ENCODE measurements at places on chromosomes 6 and 20.

DNA sequence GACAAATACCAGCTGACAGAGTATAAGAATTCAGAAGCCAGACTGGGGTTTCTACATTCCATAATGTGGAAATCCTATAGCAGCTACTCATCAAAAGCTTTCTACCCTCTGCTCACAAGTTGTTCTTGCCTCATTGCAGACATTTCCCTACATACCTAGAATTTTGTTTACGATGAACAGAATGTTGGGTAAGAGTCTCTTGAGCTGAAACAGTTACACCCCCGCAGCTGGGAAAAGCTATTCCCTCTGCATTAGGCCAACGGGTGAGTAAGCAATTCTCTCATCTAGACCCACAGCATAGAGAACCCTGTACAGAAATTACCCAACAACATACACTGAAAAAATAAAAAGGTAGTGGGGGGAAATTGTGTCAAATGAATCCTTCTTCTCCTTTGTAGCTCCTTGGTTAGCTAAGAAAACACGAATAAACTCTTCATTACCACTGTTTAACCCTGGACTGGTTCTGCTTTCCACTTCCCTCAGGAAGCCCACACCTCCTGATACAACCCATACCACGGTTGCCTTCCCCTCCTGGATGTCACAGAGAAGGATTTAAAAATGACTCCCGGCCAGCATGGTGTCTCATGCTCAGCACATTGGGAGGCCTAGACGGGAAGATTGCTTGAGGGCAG lies 215.0 kb upstream of the SHLD1 start:
- no peak for DNase-seq

DNA sequence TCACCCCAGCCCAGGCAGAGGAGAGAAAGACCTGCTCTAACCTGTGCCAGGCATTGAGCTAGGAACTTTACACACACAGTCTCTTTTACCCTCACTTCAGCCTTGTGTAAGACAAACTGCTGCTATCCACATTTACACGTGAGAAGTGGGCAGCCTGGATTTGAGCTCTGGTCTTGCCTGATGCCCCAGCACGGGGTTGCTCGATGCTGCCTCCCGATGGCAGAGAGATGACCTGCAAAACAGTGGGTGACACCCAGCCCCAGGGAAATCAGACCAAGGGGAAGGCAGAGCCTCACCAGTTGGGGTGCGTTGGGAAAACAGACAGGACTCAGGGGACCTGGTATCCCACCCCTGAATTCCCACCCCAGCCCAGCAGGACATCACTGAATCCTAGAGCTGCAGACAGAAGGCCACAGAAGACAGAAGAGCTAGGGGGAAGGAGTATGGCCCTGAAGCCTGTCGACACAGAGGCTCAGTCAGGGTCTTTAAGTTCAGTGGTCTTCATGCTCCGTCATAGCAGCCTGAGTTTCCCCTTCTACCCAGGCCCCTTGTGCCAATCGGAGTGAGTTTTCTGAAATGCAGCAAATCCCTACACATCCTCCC lies 990 bp downstream of the BPI start:
- peak; percentile 37 for DNase-seq

DNA sequence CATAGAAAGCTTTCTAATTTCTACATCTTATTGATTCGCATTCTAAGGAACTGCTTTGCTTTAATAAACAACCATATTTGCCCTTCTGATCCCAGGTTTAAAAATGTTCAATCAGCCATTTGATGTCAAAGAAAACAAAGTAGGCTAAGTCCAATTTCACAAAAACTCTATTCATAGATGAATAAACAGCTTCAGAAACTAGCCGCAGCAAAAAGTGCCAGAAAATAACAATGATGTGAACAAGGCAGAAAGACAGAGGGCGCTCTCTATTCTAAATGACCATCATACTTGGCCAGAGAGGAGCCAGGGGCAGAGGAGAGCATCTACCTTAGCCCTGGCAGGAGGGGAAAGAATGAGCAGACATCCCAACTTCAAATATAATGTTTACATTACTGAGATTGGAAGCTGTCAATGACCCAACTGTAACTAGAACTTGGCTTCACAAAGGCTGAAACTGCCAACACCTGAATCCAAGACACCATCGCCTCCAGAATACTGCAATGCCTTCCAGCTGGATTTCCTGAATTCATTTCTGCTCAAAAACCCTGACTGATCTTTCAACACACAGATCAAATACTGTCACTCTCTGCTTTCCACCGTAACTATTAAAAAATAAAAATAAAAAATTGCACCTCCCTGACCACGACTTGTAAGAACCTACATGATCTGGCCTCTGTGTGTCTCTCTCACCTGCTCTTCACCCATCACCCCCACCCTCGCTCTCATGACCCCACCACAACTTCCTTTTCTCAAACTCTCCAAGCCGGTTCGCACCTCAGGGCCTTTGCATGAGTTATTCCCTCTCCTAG lies 9.5 kb downstream of the CNKSR3 start:
- no peak for DNase-seq

- DNase-seq: peak; percentile 21
Measured at GRCh38 chr6:12049165-12049564, 37.1 kb downstream of the HIVEP1 start.

DNA sequence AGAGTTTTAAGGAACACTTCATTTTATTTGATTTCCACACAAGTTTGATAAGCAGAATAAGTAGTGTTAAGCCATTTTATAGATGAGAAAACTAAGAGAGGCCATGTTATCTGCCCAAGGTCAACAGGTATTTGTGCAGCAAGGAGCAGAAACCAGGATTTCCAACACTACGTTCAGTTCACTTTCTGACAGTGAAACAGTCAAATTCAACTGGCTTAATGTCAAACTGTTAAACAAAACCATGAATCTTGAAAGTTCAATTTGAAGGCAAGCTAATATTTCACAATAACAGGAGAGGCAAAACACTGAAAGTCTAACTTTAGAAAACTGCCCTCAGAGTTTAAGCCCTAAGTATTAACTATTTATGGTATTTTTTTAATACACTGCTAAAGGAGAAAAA lies 32.6 kb downstream of the DTNBP1 start:
- DNase-seq: no peak

DNA sequence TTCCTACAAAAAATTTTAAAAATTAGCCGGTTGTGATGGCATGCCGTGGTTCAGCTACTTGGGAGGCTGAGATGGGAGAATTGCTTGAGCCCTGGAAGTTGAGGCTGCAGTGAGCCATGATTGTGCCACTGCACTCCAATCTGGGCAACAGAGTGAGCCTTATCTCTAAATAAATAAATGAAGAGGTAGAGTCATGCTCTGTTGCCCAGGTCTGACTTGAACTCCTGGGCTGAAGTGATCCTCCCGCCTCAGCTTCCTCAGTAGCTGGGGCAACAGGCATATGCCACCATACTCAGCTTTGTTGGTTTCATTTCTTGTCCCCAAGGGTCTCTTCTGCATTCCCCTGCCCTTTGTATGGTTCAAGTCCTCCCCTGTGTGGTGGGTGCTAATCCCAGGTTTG lies 17.0 kb downstream of the HSPA1B start:
- DNase-seq: no peak

DNA sequence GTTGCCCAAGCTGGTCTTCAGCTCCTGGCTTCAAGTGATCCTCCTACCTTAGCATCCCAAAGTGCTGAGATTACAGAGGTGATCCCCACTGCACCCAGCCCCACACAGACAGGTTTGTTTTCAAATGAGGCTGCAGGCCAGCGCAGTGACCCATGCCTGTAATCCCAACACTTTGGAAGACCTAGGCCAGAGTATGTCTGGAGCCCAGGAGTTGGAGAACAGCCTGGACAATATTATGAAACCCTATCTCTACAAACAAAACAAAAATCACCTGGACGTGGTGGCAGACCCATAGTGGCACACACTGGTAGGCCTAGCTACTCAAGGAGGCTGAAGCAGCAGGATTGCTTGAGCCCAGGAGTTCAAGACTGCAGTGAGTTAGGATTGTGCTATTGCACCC lies 8.0 kb upstream of the HMGN4 start:
- no peak for DNase-seq

GRCh38 chr20:15523400-15523799 lies 1049.8 kb downstream of the KIF16B start:
- no peak for DNase-seq

DNA sequence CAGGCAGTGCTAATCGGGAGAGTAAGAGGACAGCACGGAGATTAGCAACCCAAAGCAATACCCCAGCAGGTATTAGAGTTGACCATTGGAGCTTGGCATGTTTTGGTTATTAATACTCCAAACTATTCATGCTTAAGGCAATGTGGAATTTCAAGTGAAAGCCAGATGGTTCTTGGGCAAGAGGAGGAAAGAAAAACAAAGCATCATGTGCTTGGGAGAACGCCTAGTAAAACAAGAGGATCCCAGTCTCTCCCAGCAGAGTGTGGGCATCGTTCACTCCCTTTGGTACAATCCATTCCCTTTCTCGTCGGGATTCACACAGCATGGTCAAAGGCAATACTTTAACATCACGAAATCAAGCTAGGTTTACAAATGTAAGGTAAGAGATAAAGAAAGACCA lies 349.8 kb downstream of the PRKN start:
- no peak for DNase-seq

DNA sequence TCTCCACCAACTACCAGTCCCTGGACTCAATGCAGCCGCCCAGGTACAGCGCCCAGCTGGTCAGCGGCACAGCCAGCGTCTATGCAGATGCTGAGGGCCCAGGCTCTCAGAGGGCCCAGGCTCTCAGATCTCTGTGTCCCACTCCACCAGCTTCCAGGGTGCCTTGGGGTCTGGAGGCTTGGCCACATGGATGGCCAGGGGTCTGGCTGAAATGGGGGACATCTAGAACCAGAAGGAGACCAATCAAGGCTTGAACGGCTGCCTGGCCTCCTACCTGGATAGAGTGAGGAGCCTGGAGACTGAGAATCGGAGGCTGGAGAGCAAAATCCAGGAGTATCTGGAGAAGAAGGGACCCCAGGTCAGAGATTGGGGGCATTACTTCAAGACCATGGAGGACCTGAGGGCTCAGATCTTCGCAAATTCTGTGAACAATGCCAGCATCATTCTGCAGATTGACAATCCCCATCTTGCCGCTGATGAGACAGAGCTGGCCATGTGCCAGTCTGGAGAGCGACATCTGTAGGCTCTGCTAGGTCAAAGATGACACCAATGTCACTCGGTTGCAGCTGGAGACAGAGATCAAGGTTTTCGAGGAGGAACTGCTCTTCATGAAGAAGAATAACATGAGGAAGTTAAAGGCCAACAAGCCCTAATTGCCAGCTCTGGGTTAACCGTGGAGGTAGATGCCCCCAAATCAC lies 44.1 kb upstream of the GRM4 start:
- peak; percentile 71 for DNase-seq

DNA sequence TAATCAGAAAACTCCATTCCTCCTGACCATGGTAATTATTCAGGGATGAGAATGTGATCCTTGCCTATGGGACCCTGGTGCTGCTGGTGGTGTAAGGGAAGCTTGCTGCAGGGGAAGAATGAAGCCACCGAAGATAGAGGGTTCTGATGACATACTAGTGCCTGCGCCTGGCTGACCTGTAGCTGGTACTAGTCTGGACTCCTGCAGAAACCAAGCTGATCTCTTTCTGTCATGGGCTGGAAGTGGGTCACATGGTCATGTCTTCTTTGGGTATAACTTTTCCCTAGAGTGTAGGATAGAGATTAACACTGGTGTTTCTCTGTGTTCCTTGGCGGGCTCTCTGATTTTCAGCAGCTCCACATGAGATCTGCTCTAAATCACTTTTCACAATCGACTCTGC lies 8.6 kb upstream of the SLC4A11 start:
- no peak for DNase-seq

- DNase-seq: peak; percentile 38
Measured at GRCh38 chr6:45930420-45931040, 85.1 kb downstream of the CLIC5 start.

DNA sequence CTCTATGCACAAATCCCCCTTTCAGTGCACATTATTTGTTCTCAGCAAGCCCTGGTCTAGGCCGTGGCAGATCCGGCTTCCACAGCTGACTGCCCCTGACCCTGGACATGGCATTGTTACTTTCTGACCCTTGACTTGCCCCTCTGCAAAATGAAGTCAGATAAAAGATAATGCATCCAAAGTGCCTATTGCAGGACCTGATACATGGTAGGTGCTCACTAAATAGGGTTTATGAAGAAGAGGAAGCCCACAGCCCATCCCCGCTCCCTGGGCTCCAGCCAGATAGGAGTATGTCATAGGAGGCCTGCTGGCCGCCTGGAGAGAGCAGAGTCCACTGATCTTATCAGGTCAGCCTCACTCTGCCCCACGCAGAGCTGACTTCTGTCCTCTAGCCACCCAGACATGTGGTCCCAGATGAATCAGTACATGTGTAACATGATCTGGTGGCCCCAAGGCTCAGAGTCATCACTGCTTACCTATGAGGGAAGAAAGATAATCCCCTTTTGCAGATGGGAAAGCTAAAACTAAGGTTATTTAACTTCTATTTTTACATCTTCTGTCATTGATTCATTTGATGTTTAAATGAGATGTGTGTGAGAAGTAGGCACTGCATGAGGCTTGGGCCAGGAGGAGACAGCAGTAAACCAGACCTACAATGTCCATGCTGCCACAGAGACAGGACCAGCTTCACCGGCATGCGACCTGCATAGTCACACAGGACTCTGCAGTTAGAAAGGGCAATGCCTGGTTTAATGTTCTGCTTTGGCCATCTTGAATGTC lies 20.4 kb downstream of the MAFB start:
- DNase-seq: no peak

DNA sequence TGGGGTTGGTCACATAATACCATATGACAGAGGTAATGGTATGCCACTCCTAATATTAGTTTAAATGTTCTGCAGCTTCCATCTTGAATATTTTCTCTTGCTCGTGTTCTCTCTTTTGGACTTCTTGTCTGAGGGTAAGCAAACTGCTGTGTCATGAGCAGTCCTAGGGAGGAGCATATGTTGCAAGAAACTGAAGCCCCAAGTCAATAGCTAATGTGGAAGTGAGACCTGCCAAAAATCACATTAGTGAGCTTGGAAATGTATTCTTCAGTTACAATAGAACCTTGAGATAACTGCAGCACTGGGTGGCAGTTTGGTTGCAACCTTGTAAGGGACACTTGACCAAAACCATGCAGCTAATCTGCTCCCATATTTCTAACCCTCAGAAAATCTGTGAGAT lies 178.2 kb upstream of the IMPG1 start:
- no peak for DNase-seq

- no peak for DNase-seq
Measured at GRCh38 chr6:106083618-106084017, 2.5 kb upstream of the PRDM1 start.

- no peak for DNase-seq
Measured at GRCh38 chr20:63052571-63053431, 46.0 kb upstream of the BHLHE23 start.

DNA sequence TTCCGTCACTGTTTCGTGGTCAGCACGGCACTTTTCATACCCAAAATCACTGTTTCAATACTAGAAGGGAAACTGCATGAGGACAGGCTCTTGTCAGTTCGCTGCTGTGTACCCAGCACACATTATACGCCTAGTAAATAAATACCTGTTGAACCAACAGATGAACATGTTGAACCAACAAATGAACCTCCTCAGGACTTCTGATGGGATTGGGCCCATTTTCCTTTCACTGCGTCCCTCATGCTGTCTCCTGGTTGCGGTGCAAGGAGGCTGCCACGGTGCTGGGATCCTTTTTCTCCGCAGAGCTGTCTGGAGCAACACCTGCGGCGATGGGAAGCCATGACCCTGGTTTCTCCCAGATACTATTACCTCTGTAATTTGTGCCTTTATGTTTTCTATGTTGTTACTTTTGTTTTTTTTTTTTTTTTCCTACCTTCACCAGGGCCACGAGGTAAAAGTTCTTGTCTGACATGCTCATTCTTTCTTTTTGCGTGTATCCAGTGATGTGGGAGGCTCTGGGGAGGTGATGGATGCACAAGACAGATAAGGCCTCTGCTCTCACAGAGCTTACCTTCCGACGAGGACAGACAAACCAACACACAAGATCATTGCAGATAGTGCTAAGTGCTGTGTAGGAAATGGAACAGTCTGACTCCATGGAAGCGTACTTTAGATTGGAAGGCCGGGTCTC lies 1.1 kb downstream of the VAPB start:
- no peak for DNase-seq

Data from CD4-positive, alpha-beta T cell treated with Interleukin-15 for 1 hour (primary cell).